Stimulated activated CD4-positive, alpha-beta T cell treated with anti-CD3 and anti-CD28 coated beads, Interleukin-15, amount 100 ng/mL, for 1 hour (primary cell): ENCODE measurements at places on chromosomes 12 and 14.

DNA sequence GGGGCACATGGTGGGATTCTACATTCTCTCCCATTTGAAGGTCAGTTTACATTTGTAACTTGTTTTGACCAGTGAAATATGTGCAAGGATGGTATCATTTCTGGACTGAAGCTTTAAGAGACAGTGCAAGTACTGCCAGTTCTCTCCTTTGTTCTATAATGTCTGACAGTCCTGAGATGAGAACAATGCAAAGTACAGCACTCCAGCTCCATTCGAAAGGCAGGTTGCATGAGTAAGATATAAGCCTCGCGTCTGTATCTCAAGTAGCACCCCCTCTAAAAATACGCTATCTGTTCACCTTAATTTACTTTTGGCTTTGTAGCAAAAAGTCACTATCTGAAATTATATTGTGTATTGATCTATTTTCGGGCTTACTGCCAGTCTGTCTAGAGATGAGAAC, 1122.2 kb upstream of the TMEM132C start:
- no peak for DNase-seq

- no peak for DNase-seq
Measured at GRCh38 chr12:111780615-111781014, 13.9 kb downstream of the ALDH2 start.

GRCh38 chr12:95318071-95318545, 100.5 kb downstream of the VEZT start:
- no peak for DNase-seq

- DNase-seq = no peak
Measured at GRCh38 chr14:37320106-37320505, 122.4 kb downstream of the MIPOL1 start.

DNA sequence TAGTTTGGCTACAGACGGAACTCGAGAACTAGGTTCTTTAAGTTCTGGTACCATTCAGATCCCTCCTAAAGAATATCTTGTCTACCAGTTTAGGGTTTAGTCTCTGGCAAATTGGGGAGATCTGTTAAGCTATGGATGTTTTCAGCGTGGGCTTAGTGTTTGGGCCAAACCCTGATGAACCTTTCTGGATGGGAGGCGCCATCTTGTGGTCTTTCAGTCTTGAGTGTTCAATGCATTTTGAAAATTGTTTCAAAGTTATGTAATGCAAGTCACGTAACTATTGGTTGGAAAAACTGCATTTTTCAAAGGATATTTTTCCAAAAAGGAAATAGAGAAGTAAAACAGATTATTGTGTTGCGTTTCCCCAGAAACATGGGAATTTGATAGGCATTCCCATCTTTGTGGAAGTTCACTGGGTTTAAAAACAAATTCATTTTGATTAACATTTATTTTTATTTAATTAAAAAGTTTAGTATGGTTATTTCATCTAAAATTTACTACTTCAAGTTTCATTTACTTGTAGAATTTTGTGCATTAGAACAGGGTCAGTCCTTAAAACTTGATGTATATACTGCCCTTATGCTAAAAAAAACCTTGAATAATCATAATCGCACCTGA, 169.0 kb downstream of the PRIMA1 start:
- DNase-seq = no peak

DNA sequence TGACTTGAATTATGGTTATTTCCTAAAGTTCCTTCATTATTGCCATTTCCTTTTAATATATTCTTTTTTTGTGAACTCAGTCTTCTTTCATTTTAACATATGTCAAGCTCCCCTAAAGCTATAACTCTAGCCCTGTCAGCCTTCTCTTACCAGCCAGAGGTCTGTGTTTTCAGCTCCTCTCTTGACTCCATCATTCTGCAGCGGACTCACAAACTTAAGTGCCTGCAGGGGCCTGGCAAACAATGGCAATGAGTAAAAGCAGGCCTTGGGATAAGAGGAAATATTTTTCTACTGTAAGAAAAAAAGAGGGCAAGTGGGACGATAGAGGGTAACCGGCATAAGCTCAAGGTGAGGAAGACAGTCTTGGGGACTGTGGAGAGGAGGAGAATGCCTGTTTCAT, 424.5 kb upstream of the RGS6 start:
- DNase-seq = no peak

- no peak for DNase-seq
Measured at GRCh38 chr14:49774106-49774505, 6.2 kb downstream of the KLHDC2 start.

DNA sequence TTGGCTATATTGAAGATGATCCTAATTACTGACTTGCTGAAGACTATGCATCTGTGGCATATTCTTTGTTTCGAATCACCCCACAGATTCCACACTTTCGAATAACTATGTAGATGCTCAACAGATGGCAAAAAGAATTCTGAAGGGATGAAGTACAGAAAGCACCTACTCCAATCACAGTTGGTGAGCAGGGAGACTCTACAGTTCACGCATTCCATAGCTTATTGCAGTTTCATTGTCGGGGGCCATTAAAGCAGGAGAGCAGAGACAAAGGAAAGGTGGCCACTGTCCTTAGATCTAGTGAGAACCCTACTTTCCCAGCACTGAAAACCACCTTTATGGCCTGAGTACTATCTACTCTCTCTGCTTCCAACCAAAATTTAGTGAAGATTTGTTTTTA, 191.9 kb downstream of the STXBP6 start:
- DNase-seq = no peak

- DNase-seq = no peak
Measured at GRCh38 chr12:100820314-100820713, 25.7 kb downstream of the ANO4 start.

GRCh38 chr14:50800032-50800431, 30.9 kb downstream of the NIN start:
- no peak for DNase-seq

- DNase-seq = no peak
Measured at GRCh38 chr12:102343361-102344121, 136.8 kb downstream of the IGF1 start.

DNA sequence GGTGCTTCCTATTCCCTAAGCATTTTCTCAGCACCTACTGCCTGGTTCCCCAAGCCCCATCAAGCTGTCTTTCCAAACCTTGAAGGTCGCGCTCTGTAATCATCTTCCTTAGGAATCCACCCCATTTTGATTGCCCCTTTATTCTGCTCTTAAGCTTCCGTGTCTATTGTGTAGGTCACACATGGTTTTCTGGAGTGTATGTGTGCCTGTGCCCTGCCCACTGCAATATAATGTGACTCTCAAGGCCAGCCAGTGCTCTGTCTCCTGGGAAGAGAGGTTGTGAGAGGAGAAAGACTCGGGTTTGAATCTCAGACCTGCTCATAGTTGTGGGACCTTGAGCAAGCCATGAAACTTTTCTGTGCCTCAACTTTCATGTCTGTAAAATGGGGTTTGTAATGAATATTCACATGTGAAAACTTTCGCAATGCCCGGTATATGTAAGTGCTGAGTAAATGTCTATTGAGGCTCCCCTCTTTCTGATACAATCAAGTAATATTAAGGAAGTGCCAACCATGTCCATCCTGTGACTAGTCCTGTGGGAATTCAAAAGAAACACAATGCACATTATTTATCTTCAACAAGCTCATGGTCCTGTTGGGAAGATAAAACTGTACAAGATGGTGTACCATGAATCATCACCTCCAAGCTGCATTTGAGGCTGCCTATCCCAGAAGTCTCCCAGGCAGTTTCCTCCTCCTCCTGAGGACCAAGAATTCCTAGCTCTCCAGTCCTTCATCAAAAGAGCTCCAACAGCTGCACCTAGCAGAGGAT, 774 bp upstream of the KRT75 start:
- no peak for DNase-seq

GRCh38 chr12:117590386-117590785, 229.0 kb upstream of the NOS1 start:
- DNase-seq = no peak

DNA sequence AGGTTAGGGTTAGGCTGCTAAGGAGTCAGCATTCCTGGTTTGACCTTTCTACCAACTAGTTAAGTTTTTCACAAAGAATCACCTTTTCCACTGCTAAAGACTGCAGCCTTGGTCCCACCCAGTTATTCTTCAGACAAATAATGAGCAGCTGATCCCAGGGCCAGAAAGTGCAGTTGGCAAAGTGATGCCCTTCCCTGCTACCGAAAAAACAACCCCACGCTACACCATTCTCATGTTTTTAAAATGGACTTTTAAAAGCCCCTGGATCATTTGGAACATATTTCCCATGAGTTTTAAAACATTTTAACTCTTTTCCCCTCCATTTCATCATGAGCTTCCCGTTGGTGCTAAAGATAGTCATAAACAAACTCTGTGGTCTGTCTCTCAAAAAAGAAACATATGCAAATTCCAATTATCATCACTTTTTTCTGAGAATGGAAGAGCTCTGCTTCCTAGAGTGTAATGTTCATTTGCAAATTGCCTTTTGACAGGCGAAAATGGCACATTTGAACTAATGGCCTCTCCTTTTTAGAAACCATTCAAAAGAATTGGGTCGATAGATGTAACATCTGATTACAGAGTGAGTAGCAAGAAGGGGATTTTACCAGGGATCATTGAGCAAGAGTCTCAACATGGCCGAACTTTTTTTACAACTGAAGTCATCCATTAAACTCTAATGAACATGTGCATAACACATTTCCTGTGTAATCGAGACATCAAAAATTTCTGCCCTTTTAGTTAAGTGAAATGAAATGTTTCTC, 129.3 kb upstream of the RAP1B start:
- DNase-seq = no peak

GRCh38 chr14:99462210-99462609, 18.4 kb downstream of the SETD3 start:
- no peak for DNase-seq

DNA sequence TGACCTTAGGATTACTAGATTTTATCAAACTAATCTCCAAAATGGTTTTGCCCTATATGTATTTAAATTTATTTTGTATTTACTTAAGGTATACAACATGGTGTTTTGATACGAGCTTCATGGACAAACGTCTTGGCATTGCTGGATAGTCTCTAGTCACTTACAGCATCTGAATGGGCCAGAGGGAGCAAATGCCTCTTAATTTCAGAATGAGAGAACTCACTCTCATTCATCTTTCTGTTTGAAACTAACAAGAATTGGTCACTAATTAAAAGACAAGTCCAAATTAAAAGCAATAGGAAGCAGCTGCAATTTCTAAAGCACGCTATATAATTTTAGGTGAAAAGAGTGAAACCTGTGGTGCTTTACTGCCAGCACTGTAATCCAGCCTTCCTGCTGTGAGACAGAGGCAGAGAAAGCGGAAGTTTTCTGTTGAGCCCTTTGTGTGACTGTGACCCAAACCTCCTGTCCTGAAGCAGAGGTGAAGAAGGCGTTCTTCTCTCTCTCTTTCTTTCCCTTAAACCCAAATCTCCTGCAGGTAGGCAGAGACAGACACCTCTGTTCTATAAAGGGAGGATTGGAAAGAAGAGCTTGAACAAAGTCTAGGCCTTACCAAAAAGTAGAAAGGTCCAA, 184.6 kb upstream of the NAV3 start:
- DNase-seq = no peak

DNA sequence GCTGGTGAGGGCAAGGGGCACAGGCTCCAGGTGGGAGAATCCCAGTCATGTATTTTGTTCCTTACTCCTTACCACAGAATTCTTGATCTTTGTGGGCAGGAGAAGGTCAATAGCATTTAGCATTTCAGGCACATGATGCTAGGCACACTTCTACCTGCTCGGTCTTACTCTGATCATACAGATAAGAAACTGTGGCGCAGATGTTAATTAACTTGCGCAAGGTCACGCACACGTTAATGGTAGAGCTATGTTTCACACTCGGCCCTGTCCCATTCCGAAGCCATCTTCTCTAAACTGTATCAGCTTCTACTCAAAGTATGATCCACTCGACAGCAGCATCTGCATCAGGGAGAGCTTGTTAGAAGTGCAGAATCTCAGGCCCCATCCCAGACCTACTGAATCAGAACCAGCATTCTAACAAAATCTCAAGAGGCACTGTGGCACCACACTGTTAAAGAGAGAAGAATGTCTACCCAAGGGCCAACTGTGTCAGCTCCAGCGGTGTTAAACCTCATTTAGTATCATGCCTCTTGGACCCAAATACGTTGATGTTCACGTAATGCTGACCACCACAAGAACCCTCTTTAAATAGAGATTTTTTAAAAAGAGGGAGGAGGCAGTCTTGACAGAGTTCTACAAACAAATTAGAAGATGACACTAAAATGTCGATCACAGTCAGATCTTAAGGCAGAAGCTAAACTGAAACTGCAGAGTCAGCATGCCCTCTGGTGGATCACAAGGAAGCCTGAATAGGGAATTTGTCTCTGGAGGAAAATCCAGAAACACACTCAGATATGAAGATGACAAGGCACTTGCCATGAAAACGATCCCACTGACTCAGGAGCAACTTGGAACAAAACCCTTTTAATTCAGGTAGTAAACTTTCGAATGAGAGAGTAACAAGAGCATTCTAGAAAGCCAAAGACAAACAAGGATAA, 7.3 kb downstream of the STXBP6 start:
- DNase-seq = no peak

DNA sequence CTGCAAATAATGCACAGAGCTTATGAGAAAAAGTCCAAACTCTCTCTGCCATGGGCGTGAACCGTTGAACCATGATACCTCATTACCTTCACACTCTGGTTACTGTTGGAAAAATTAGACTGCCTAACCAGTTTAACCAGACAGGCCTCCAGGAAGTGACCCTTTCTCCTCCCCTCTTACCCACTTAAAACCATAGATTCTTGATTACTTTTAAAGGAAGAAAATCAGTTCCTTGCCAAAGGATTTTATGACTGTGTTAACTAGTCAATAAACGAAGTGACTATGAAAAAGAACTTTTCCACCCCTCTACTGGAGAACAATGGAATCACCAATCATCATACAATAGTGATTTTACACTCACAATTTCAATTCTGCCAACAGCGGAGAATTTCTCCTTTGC, 254.0 kb upstream of the ATP2B1 start:
- no peak for DNase-seq

DNA sequence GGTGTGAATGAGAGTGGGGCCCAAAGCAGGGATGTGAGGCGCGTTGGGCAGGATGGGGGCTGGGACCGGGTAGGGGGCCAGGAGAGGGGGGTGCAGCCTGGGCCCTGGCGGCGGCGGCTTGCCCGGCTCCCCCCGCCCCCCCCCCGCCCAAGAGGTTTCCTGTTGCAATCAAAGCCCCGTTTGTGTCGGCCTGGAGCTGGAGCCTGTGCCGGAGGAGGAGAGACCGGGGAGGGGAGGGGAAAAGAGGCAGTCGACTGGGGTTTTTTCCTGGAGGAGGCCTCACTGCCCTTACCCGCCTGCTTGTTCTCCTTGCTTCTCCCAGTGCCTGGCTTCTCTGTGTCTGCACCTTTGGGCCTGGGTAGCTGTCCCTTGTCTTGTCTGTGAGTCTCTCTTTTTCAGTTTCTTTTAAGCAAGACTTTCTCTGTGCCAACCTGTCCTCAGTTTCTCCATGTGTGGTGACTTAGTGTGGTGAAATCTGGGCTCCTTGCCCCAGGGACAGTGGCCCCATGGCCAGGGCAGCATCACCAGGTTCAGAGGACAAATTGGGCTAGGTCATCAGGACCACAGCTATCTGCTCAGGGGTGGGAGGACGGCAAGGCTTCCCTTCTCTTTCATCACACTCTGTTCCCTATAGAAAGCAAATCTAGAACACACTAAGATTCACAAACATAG, 8.5 kb downstream of the RARG start:
- DNase-seq = no peak

- DNase-seq = no peak
Measured at GRCh38 chr12:3545121-3545796, 54.3 kb downstream of the PRMT8 start.
